ENCODE measurements at places on chromosomes 13 and 19.

GRCh38 chr19:51259348-51260245, 8.7 kb downstream of the SIGLECL1 start:
- DNase-seq, result no peak

DNA sequence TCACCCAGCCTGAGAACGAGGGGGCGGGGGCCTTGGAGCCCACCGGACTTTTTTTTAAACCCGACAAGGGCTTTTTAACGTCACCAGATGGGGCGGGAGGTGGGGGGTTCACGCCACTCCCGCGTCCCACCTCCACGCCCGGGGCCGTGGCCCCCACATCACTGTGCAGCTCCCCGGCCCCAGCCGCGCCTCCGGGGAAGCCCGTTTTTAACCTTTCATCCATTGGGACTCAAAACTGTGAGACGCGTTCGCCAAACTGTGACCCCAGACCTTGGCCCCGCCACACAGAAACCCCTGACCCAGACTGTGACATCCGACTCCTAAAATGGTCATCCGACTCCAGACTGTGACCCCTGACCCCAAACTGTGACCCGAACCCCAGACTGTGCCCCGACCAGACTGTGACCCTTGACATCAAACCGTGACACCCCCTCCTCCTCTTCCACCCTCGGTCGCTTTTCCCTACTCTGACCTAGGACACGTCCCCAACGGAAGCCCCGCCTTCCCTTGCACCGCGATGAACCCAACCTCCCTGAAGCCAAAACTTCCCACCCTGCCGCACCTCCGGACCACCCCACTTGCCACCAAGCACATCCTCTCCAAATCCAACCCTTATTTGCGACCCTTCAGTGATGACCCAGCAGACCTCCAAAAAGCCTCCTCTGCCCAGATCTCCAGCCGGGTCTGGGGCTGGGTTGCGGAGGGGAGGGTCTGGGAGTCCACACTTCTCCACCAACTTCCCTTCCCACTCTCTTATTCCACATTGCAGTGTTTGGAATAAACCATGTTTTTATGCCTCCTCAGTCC, 1.5 kb upstream of the GRWD1 start:
- no peak for DNase-seq

GRCh38 chr13:46578590-46578975, 25.6 kb downstream of the LRCH1 start:
- DNase-seq, result no peak

DNA sequence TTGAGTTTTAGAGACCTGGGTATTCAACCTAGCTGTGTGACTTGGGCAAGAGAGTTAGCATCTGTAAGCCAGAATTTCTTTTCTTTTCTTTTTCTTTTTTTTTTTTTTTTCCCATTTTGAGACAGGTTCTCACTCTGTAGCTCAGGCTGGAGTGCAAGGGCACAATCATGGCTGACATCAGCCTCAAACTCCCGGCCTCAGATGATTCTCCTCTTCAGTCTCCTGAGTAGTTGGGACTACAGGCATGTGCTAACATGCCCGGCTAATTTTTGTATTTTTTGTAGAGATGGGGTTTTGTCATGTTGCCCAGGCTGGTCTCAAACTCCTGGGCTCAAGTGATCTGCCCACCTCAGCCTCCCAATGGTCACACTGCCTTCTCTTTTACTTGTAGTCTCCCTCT, 33.0 kb downstream of the ZMYM2 start:
- no peak for DNase-seq

GRCh38 chr13:44747179-44747578, 171.0 kb upstream of the TSC22D1 start:
- no peak for DNase-seq

DNA sequence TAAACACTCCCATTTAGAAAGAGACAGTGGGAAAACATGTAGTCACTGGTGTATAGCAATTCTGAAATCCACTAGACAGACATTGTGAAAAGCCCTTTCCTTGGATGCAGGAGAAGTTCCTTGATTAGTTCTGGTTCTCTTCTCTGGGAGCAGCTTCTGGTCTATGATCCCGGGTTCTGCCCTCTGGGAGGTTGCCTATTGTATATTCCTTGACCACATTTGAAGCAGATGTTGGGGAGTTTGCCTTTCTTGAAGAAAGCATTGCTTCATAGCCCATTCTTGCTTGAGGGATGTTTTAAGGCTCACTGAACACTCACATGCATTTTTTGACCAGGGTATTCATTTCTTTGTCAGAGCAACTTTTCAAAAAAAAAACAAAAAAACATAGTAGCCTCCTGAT, 211.9 kb downstream of the NDFIP2 start:
- DNase-seq, result no peak

GRCh38 chr13:75514080-75514995, 23.3 kb downstream of the COMMD6 start:
- no peak for DNase-seq

- DNase-seq, result no peak
Measured at GRCh38 chr13:42275506-42275905, 3.6 kb downstream of the AKAP11 start.

- no peak for DNase-seq
Measured at GRCh38 chr19:49677901-49678674, 1.0 kb downstream of the PRMT1 start.

- DNase-seq, result no peak
Measured at GRCh38 chr19:34305221-34306083, 51.1 kb downstream of the GARRE1 start.

DNA sequence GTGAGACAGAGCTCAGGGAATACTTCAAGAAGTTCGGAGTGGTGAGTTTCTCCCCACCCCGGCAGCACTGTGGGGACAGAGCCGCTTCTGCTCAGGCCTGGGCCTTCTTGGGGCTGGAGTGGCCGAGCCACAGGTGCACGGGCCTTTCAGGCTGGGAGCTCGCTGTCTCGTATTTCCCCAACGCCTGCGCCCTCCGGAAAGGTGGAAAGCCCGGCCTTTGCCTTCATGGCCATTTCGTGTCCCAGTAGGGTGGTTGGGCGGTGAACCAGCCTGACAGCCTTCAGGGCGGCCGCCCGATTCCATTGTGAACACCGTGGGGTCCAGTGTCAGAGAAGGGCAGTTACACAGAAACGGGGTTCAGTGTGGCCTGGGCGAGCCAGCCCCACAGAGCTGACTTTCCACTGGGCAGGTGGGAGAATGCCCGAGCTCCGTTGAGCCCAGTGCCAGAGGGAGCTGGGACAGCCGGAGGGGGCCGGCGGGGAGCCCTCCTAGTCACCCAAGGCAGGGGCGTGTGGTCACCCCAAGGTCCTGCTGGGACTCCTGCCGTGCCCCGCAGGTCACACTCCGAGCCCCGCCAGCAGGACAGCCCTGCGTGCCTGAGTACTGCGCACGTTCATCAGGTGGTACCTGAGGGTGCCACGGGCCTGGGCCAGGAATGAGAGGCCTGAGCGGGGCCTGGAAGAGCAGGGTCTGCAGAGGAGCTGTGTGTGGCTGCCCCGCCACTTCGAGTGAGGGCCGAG, 14.0 kb downstream of the DAZAP1 start:
- DNase-seq, result no peak

DNA sequence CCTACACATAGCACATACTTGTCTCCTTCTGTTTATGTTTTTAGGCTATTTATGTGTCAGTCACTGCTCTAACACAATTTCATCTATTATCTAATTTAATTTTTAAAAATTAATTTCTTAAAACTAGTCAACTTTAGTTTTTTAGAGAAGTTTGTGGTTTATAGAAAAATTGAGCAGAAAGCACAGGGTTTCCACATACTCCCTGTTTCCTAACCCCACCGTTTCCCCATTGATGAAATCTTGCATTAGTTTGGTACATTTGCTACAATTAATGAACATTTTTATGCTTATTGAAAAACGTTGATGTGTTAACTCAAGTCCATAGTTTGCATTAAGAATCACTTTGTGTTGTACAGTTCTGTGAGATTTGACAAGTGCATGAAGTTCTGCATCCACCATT, 53.5 kb downstream of the TNFSF13B start:
- DNase-seq, result no peak

- no peak for DNase-seq
Measured at GRCh38 chr13:51246025-51246417, 23.8 kb downstream of the FAM124A start.

- DNase-seq, result no peak
Measured at GRCh38 chr19:49831592-49831991, 13.5 kb downstream of the MED25 start.

DNA sequence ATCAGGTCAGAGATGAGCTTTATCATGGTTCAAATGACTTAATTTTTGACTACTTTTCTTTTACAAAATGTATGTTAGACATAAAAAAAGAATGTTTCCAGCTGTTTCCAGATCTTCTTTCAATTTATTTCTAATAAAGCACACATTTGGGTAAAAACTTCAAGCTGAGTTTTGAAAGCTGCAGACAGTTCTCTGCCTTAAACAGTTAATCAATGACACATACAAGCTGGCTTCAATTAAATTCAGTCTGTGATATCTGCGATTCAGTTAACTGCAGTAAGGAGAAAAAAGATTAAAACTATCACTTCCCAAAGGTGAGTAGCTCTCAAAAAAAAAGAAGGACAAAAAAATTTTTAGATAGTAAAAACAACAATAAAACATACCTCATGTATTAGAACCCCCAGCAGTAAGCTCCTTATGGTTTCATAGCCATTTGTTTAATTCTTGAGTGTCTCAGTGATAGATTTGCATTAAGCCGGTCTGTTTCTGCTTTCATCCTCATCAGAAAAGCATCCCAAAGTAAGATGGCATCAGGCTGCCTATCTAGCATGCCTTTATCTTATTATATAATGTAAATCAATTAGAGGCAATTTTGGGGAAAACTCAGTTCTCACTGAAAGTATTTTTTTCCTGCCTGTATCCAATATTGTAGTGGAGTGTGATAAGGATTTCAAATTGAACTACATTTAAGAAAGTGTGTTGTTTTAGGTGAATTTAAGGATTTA, 81.8 kb upstream of the STARD13 start:
- DNase-seq, result no peak

GRCh38 chr19:17725422-17726078, 6.3 kb downstream of the MAP1S start:
- DNase-seq, result no peak

GRCh38 chr13:27375686-27376326, 48.6 kb upstream of the GTF3A start:
- no peak for DNase-seq

DNA sequence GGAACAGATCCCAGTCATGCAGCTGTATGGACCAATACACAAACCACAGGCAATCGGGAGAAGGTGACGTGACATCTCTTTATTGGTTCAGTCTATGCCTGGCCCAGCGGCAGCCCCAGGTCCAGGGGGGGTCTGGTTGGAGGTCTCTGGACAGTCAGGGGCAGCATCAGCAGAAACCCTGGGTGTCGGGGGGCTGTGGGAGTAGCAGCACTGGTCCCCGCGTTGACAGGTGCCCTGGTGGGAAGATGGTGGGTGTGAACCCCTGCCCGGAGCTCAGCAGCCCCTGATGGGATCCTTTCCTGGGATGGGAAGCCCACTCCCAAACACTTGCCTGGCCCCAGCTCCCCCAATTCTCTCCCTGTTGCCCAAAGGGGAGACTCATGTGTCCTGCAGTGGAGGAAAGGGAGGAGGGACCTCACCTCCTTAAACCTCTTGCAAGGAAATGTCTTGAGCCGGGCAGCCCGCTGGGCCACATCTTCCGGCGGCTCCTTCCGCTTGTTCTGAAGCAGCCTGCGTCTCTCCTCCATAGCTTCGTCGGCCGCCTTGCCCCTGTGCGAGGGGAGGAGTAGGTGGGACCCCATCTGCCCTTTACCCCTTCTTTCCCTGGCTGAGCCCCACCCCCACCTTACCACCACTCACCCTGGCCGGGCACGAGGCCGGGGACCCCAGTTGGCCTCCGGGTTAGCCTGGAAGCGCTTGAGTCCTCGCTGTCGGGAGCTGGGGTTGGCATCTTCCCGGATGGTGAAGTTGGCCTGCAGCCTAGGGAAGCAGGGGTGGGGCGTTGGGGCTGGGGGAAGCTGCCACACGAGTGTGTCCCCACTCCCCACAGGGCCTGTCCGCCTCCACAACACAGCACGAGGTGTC, 2.4 kb upstream of the LYL1 start:
- no peak for DNase-seq

- no peak for DNase-seq
Measured at GRCh38 chr13:21966014-21966413, 295.1 kb downstream of the FGF9 start.

- DNase-seq, result no peak
Measured at GRCh38 chr19:1292419-1293151, 6.9 kb downstream of the EFNA2 start.

DNA sequence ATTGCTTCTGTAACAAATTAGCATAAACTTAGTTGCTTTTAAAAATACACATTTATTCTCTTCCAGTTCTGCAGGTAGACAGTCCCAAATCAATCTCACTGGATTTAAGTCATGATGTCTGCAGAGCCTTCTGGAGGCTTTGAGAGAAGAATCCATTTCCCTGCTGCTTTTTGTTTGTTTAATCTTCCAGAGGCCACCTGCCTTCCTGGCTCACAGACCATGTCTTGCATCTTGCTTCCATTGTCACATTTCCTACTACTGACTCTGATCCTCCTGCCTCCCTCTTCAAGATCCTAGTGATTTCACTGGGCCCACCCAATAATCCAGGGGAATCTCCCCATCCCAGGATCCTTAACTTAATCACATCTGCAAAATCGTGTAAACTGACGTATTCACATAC, 473.3 kb downstream of the ITGBL1 start:
- DNase-seq, result no peak

DNA sequence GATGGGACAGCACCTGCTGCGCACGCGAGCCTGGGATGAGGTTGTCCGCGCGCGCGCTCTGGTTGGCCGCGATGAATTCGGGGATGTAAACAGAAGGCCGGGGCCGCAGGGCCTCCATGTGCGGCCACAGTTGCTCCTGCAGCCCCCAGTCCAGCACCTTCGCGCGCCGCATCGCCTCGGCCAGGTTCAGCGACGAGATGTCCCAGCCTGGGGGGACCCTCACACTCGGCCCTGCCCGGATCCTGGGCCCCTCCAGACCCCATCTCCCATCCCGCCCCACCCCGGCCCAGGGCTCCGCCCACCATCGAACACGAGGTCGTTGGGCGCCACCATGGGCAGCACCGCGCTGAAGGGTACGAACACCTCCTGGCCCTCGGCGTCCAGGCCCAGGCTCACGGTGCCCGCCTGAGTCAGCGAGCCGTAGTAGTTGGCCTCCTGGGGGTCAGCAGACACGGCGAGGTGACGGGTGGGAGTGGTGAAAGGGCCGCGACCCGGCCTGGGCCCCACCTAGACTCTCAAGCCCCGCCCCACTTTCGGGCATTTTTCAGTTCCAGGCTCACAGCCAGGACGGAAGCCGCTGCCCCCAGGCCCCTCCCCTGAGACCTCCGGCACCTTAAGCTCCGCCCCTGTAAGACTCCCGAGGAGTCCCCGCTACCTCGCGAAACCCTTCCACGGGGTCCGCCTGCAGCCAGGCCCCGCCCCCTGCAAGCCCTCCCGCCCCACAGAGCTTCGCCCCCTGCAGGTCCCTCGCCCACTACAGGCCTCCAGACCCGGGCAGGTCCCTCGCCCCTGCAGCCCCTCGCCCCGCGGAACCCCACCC, 1.1 kb downstream of the ISYNA1 start:
- no peak for DNase-seq

DNA sequence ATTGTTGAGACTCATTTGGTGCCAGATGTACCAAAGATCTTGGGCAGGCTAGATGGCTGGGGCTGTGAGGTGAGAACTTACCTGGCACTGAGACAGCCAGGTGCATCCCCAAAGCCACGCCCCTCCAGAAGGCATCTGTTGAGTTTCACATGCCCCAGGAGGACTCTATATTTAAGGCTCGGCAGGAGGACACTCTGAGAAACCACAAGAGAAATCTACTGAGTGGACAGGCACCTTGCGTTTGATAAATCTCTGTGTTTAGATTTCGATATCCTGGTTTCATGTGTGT, 197.9 kb upstream of the ZNF536 start:
- no peak for DNase-seq

Measured in thoracic aorta (tissue), 2 donors.